ENCODE measurements at places on chromosomes 6 and 20.

GRCh38 chr6:18742406-18742805, 355.3 kb downstream of the RNF144B start:
- no peak for DNase-seq

DNA sequence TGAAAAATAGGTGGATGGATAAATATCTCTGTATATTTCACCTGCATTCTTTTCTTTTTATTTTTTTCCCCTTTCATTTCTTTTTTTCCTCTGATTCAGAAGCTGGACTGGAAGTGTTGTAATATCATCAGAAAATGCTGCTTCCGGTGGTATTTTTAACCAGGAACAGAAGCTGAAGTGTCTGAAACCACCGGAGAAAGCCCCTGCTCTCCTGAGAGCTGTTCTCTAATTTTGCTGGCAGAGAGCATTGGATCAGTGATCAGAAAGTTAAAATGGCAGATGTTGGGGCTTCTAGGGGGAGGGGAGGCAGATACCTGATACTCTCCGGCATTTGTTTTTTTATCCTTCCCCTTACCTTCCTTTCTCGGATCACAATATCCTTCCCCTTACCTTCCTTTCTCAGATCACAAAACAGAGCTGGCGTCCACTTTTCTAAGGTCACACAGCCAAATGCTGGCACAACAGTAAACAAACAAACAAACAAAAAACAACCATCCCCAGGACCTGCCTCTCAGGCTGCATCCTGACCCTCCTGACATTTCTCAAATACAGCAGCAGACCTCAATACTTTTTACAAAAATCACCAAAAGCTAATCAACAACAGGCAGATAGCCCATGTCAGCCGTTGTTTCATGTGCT, 143.2 kb upstream of the ZNF217 start:
- DNase-seq: no peak

GRCh38 chr6:29251736-29252135, 49.8 kb upstream of the OR14J1 start:
- DNase-seq: no peak

GRCh38 chr6:16391451-16391912, 153.1 kb downstream of the GMPR start:
- DNase-seq: no peak

DNA sequence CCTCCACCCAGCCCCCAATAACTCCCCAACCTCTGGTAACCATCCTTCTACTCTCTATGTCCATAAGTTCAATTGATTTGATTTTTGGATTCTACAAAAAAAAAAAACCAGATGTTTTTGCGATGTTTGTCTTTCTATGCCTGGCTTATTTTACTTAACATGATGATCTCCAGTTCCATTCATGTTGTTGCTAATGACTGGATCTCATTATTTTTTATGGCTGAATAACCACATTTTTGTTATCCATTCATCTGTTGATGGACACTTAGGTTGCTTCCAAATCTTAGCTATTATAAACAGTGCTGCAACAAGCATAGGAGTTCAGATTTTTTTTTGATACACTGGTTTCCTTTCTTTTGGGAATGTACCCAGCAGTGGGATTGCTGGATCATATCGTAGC, 98.8 kb downstream of the LYRM2 start:
- no peak for DNase-seq

- no peak for DNase-seq
These were observed 14.6 kb upstream of the ARMC12 start for GRCh38 chr6:35722121-35722761.

- DNase-seq: peak; percentile 47
These were observed 102.1 kb downstream of the ATG5 start for GRCh38 chr6:106223300-106223930.

DNA sequence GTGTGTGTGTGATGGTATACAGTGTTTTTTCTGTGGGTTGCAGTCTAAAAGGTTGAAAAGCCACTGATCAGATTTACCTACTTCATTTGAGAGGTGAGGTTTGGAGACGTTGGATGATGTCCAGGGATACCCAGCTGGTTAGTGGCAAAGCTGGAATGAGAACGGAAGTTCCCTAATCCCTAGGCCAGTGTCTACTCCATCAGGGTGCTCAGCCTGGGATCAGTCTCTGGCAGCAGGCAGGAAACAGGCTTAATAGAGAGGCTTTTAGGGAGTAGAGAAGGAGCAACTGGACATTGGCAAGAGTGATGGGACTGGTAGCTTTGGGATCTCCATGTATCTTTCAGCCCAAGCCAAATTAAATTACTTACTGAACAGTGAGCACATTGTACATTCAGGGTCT, 80.7 kb downstream of the C6orf52 start:
- no peak for DNase-seq

DNA sequence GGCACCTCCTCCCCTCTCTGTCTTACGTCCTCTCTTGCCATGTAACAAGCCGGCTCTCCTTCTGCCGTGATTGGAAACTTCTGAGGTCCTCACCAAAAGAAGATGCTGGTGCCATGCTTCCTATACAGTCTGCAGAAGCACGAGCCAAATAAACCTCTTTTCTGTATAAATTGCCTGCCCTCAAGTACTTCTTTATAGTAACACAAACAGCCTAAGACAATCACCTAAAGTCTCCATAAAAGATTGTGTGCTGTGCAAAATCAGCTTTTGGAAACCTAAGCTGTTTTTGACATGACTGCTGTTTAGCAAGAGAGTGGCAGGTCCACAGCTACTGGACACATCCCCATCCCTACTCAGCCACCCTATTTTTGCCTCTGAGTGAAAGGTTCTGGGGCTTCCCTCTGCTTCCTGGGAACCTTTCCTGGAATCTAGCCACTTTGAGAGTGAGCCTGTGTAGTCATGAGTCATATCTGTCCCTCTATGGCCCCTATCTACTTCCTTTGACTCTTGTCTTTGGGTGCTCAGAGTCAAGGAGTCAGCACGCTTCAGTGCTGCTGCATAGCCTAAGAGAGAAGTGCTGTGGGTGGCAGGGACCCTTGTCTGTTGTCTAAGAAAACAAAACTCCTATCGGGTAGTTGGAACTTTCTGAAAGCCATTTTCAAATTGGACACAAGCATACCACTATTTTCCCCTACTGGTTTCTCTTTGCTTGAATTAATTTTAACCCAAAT, 110.0 kb downstream of the PPP1R14C start:
- no peak for DNase-seq

- no peak for DNase-seq
These were observed 4.4 kb downstream of the TFAP2A start for GRCh38 chr6:10410207-10411050.

DNA sequence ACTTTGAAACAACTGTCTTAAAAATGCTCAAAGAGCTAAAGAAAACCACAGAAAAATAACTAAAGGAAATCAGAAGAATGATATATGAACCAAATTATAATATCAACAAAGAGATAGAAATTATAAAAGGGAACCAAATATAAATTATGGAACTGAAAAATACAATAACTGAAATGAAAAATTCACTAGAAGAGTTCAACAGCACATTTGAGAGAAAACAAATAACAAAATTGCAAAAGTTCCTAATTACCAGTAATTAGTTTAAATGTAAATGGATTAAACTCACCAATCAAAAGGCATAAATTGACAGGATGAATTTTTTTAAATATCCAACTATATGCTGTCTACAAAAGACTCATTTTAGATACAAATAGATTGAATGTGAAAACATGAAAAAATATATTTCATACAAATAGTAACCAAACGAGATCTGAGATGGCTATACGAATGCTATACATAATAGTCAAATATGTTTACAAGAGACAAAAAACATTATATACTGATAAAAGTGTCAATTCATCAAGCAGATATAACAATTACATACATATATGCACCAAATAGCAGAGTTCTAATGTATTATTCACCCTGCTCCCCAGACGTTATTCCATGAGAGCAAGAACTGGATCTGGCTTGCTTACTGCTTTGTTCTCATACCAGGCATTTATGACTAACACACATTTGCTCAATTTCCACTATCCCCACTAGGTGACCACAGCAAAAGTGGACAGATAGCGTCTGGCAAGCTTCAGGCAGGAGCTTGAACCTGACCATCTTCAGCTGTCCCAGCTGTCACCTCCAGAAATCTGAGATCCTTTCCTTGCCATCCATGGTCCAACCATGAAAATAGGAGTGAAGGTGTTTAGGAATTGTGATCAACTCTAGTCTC, 72.4 kb upstream of the SIRPA start:
- DNase-seq: no peak

GRCh38 chr6:154894902-154895301, 100.2 kb upstream of the TIAM2 start:
- no peak for DNase-seq

DNA sequence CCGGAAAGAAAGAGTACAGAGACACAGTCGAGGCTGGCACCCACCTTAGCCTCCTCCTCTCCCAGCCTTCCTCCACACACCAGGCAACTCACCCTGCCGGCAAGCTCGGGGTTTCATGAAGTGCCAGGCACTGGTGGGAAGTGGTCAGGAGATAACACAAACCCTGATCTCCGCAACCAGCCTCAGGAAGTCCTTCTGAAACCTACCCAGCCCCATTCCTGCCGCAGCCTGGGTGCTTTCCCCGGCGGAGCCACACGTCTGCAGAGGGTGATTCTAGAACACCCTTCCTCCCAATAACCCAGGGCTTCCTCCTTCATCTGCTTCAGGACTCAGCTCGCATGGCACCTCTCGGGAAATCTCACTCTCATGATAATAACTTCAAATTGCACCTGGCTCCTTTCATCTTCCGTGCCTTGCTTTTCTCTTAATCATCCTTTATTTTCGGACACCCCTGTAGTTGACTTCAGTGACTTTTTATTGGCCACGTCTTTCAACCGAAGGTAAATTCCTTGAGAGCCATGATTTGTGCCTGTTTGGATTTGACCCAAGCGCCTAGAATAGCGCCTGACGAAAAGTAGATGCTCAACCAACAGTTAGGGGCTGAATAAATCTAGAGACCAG, 8.7 kb upstream of the HLA-E start:
- DNase-seq: no peak
